Activated T-cell treated with anti-CD3 and anti-CD28 coated beads, Interleukin-2, amount 50 U/mL, for 72 hours (primary cell): ENCODE measurements at places on chromosomes 7 and 10. TPM values are rescaled to one million over a fixed set of nuclear protein-coding genes. Genes with fewer than 3 reads are reported as not detected.

The OR6B1 gene
- total RNA-seq = not detected

DNA sequence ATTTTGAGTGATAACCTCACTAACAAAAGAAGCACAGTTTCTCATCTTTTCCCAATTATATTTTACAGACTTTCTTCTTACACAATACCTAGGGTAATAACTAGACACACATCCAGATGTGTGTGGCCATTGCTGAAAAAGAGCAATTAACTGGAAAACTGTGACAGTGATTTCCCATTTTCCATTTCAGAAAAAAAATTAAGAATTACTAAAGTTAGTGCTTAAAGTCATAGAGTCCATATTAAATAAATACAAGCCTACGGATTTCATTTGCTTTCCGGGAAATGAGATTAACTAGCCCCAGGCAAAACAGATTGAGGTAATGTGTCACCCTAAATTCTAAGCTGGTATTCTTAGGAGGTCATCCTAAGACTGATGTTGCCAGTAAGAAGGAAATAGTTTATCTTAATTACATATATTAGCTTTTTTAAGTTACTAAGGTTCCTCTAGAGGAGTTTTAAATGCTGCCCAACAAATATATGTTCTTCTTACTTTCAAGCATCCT lies 10.2 kb upstream of the MACC1 start:
- no peak overlapping the region for H3K27ac ChIP-seq
- no peaks in the 10 kb centered on the region for H3K36me3 ChIP-seq
- peaks cover 34% of the 10 kb centered on the region for H3K27me3 ChIP-seq

The IMPDH1 gene
- total RNA-seq = 39.5 TPM

DNA sequence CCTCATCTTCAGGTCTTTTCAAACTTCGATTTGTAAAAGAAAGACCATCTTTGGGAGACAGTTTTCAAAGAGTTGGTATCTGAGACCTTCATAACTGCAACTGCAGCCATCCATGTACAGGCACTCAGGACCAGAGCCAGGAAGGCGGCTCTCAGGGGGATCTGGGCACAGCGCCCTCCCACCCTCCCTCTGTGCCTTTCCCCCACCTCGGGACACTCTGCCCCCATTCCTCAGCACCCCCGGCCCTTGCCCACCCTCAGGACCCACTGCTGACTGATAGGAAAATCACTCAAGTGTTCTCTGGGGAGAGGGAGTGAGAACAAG lies 143.6 kb downstream of the CUBN start:
- H3K4me3 ChIP-seq = no peak overlapping the region
- H3K36me3 ChIP-seq = no peaks in the 10 kb centered on the region
- no peak overlapping the region for H3K27ac ChIP-seq
- H3K4me1 ChIP-seq = no peaks in the 10 kb centered on the region

DNA sequence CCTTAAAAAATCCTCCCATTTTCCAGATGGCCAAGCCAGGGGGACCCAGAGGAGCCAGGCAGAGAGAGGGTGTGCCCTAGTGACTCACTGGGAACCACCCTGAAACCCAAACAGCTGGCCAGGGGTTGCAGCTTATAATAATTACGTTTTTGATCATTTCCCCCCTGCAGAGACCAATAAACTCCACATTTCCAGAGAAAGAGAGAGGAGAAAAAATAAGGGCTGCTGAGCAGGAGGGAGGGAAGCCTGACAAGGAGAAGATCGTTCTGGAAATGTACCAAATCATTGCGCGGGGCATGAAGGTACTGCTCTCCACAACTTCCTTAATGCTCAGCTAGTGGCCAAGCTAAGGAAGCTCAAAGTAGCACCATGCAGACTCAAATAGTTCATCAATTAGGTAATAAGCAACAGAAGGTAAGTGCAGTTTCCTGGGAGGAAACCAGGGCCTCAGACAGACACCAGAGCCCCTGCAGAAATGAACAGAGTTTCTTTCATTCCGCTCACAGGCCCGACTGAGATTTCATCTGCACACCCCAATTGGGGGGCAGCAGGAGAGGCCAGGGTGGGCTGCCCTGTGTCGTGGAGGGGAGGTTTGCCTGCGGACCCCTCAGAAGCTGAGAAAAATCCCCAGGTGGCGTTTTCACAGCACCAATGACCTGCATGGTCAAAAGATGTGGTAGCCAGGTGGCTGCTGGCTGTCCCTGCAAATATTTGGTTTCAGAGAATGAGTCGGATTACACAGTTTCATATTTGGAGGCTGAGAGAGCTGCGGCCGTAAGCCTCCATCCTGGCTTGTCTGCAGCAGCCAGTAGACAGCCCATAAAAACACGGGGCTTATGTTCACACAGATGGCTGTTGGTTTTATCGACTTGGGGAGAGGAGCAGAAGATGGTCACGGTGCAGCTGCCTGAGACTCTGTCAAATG lies 153.2 kb upstream of the LYZL2 start:
- H3K27me3 ChIP-seq = peaks cover 16% of the 10 kb centered on the region
- H3K27ac ChIP-seq = no peak overlapping the region
- peaks cover 28% of the 10 kb centered on the region for H3K4me1 ChIP-seq

GRCh38 chr10:70551971-70552422 lies 50.5 kb downstream of the PRF1 start:
- no peaks in the 10 kb centered on the region for H3K36me3 ChIP-seq
- no peak overlapping the region for H3K4me3 ChIP-seq
- DNase-seq = no peak
- H3K27me3 ChIP-seq = no peaks in the 10 kb centered on the region

The FLNC gene
- total RNA-seq = 0.02 TPM

DNA sequence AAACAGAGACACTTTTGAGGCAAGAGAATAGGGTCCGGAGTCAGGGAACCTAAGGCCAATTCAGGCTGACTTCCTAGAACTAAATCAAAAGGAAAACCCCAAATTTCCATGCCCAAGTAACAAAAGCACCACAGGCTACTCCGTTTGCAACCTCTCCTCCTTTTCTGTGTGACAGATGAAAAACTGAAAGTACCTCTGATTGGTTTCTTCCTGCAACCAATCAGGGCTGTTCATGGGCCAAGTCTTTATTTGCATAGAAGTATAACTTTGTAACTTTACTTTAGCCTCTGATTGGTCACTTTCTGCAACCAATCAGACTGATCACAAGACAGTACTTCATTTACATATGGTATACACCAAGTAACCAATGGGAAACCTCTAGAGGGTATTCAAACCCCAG lies 239.9 kb upstream of the KCND2 start:
- no peak overlapping the region for H3K4me3 ChIP-seq
- no peak overlapping the region for H3K27ac ChIP-seq
- no peaks in the 10 kb centered on the region for H3K27me3 ChIP-seq
- H3K4me1 ChIP-seq = no peaks in the 10 kb centered on the region

DNA sequence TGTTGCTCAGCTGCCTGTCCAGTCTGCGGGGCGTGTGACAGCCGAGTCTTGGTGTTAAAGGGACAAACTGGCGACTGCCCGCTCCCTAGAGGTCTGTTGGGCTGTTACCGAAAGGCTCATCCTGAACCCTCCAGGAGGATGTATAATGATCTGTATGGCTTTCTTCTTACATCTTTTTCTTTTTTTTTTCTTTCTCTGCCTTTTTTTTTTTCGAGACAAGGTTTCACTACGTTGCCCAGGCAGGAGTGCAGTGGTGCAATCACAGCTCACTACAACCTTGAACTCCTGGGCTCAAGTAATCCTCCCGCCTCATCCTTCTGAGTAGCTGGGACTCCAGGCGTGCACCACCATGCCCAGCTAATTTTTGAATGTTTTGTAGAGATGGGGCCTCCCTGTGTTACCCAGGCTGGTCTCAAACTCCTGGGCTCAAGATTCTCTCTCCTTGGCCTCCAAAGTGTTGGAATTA lies 857 bp downstream of the INTS15 start:
- H3K4me3 ChIP-seq = peak overlapping the region; percentile 88
- peak overlapping the region; percentile 97 for H3K27ac ChIP-seq
- no peak for DNase-seq
- H3K27me3 ChIP-seq = no peaks in the 10 kb centered on the region

- DNase-seq = no peak
- H3K4me1 ChIP-seq = peaks cover 27% of the 10 kb centered on the region
- no peak overlapping the region for H3K27ac ChIP-seq
- H3K4me3 ChIP-seq = no peak overlapping the region
- no peaks in the 10 kb centered on the region for H3K27me3 ChIP-seq
- peaks cover 2% of the 10 kb centered on the region for H3K36me3 ChIP-seq
Measured at GRCh38 chr7:133053321-133053891, 28.5 kb downstream of the CHCHD3 start.

DNA sequence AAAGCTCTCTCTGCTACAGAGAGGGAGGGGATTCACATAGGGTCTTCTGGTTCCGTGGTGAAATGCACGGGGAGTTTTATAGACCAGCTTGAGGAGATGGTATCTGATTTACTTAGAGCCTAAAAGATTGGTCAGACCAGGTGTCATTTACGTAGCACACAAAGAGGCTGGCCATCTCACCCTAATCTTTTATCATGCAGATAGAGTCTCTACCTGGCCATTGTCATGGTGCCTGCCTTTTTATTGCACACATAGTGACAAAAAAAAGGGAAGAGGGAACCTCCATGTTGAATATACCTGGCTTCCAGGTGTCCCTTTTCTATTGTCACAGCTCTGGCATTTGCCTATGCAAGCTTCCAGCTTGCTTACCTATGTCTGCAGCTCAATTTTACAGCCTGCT lies 1456.1 kb downstream of the GATA3 start:
- no peak overlapping the region for H3K4me3 ChIP-seq
- DNase-seq = no peak
- no peaks in the 10 kb centered on the region for H3K4me1 ChIP-seq

GRCh38 chr10:117409549-117410305 lies 34.5 kb upstream of the PDZD8 start:
- no peak overlapping the region for H3K4me3 ChIP-seq
- peaks cover 21% of the 10 kb centered on the region for H3K27me3 ChIP-seq
- no peaks in the 10 kb centered on the region for H3K4me1 ChIP-seq
- no peak overlapping the region for H3K27ac ChIP-seq
- DNase-seq = no peak

DNA sequence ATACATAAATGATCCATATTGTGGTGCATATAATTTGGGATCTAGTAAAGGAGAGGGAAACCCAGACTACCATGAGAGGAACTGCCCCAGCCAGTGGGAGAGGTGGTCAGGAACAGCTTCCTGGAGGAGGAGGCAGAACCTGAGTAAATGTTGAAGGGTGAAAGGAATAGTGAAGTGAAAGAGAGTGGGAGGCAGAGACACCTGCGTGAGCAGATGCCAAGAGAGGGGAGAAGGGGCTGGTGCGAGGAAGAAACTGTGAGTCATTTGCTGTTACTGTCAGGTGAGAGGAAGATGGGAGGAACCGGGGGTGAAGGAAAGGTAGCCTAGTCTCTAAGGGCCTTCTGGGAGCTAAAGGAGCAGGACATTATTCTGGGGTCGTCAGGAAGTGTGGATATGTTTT lies 294.8 kb downstream of the GRID1 start:
- no peak overlapping the region for H3K27ac ChIP-seq
- H3K36me3 ChIP-seq = no peaks in the 10 kb centered on the region
- no peak overlapping the region for H3K4me3 ChIP-seq
- H3K4me1 ChIP-seq = no peaks in the 10 kb centered on the region

DNA sequence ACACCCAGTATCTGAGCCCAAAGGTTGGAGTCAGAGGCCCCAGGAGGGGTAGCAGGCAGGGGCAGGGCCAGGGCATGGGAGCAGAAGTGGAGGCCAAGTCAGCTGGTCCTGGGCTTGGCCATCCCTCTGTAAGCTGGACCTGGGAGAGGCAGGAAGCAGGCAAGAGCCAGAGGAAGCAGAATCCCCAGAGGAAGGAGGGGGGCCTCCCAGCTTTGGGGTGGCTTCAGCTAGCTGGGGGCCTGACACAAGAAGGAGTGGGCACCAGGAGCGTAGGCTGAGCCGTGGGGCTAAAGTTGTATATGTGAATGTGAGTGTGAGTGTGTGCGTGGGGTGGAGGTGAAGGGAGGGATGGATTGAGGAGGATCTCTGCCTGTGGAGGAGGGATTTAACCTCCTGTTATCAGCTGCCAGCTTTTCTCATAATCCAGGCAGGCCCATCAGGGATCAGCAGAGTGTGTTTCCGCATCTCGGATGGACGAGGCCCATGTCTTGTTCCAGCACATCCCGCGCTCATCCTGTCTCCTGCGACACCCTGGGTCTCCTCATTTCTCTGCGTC lies 54.0 kb downstream of the NEURL1 start:
- H3K36me3 ChIP-seq = no peaks in the 10 kb centered on the region
- H3K27ac ChIP-seq = no peak overlapping the region
- DNase-seq = no peak
- H3K4me1 ChIP-seq = peaks cover 9% of the 10 kb centered on the region
- no peak overlapping the region for H3K4me3 ChIP-seq

- no peak overlapping the region for H3K27ac ChIP-seq
- peaks cover 31% of the 10 kb centered on the region for H3K27me3 ChIP-seq
- no peaks in the 10 kb centered on the region for H3K36me3 ChIP-seq
- H3K4me3 ChIP-seq = no peak overlapping the region
- DNase-seq = no peak
Measured at GRCh38 chr10:7077880-7078279, 333.0 kb downstream of the SFMBT2 start.

The ELFN1 gene
- total RNA-seq = not detected
